ENCODE measurements at places on chromosomes 1 and 21.

GRCh38 chr1:58763214-58763613 is 20.6 kb downstream of the JUN start:
- DNase-seq, result no peak

GRCh38 chr1:175254190-175254589 is 61.6 kb upstream of the KIAA0040 start:
- DNase-seq, result no peak

- DNase-seq, result no peak
Measured at GRCh38 chr1:18145851-18146618, 38.4 kb downstream of the IGSF21 start.

DNA sequence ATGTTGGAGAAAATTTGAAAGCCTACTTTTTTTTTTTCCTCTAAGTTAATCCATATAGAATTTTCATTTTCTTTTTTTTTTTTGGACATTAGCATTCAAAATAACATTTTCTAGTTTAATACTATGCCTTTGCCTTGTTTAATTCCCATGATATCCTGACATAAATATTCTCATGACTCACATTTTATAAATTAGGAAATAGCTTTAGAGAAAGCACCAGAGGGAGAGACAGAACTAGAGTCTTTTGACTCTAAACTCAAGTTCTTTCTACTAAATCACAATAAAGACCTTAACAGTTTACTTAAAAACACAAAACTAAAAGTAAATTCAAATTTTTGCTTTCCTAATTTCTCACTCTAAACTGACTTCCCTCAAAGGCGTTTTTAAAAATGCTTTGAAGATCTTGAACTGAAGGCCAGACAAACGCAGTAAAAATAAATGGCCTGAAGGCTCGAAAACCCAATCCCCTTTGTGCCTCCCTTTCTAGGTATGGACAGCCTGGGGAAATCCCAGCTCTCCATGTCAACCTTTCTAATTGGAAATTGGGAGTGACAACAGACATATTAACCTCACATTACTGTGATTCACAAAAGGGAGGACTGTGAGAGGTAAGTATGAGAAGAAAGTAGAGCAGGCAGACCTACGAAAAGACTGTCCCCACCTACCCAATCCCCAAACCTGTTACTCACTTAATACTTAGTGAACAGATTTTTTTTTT is 104.6 kb downstream of the ENAH start:
- DNase-seq, result no peak

DNA sequence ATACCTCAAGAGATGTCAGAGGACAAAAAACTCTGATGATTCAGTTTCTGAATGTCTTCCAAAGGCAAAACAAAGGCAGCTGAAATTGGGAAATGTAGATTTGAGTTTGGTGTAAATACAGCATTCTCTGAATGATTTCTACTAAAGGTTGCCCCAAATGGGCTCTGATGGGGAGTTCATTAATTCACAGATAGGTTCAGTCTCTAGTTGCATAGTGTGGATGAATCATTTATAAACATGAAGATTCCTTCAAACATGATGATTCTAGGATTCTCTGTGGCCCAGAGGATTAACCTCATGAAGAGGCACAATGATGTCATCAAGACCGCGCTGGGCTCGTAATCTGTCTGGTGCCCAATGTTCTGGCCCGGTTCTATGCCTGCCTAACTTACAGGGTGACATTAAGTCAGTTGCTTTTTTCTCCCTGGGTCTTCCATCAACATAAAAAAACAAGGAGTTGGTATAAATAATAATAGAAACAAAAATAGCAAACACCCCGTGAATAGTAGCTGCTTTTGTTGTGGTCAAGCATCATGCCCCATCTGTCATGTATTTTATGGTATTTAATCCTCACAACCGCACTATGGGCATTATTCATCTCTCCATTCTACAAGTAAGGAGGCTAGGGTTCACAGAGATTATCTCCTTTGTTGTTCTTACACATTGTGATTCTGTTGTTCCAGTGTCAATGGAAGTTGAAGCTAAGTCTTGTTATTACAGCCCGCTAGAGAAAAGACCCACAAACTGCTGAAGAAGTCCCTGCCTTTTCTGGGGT is 509.6 kb upstream of the USP24 start:
- DNase-seq, result no peak

GRCh38 chr1:65308781-65309303 is 501 bp upstream of the DNAJC6 start:
- DNase-seq, result no peak

- no peak for DNase-seq
Measured at GRCh38 chr1:111802984-111803383, 47.3 kb downstream of the DDX20 start.

DNA sequence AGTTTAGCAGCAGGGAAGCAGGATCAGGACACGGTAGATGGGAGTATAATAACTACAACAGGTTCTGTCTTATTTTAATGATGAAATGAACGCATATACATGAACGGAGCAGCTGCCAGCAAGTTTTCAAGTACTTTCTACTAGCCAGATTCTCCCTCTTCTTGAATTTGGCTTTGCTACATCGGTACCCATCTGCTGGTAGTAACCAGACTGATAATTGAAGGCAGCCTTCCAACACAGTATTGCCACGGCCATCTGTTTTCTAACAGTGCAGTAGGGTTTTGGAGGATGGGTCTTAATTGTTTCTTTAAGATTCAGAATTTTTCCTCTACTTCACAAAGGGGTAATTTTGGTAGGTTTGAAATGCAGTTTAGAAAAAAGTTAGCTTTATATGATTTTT is 33.4 kb downstream of the CENPF start:
- DNase-seq, result no peak

GRCh38 chr1:241532864-241533263 is 686 bp downstream of the KMO start:
- no peak for DNase-seq

GRCh38 chr21:27108228-27108627 is 141.3 kb upstream of the ADAMTS5 start:
- DNase-seq, result no peak

GRCh38 chr1:34829250-34829649 is 30.3 kb downstream of the SMIM12 start:
- no peak for DNase-seq

DNA sequence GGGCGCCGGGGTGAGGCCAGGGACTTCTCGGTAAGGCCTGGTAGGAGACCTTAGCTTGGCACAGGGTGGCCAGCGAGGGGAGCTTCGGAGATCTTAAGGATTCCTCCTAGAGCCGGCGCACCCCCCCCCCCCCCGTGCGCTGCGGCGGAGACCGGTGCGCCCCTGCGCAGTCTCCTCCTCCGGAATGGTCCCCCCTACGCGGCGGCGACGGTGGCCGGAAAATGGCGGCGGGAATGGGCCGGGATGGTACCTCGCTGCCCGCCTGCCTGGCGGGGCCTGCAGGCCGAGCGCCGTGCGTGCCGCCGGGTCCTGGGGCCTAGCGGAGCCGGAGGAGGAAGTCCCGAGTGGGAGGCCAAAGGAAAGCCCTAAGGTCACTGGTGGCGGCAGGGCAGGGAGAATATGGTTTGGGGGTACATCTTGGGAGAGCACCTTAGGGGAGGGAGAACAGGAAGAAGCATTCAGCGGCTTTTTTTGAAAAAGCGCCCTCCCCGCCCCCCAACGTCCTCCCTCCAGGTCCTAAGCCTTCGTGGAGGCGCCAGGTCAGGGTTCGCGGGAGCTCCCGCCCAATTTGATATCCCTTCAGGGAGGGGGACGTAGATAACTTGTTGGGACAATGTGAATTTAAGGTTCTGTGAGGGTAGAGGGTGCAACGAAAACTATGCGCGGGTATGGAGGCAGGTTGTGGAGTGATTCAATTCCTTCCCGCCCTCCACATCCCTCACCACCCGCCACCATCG is 429 bp downstream of the SRRM1 start:
- peak; percentile 31 for DNase-seq

GRCh38 chr1:8139941-8140340 is 113.8 kb upstream of the ERRFI1 start:
- DNase-seq, result no peak

DNA sequence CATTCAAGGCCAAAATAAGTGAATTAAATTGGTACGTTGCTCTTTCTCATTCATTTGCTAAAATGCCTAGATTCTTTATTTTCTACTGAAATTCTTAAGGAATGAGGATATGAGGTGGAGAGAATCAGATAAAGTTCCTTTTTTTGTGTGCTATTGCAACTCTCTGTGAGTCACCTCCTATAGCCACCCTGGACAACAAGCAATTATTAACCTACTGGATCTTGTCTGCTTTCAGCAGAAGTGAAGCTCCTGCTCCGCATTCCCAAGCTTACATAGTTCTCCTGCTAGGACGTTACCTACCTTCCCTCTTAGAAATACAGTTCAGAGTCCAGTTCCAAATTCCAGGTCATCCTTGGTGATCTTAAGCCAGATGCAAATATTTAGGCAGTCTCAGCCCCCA is 4.8 kb upstream of the KCNJ6 start:
- no peak for DNase-seq

GRCh38 chr1:107147843-107148242 is 7.0 kb downstream of the NTNG1 start:
- DNase-seq, result no peak

DNA sequence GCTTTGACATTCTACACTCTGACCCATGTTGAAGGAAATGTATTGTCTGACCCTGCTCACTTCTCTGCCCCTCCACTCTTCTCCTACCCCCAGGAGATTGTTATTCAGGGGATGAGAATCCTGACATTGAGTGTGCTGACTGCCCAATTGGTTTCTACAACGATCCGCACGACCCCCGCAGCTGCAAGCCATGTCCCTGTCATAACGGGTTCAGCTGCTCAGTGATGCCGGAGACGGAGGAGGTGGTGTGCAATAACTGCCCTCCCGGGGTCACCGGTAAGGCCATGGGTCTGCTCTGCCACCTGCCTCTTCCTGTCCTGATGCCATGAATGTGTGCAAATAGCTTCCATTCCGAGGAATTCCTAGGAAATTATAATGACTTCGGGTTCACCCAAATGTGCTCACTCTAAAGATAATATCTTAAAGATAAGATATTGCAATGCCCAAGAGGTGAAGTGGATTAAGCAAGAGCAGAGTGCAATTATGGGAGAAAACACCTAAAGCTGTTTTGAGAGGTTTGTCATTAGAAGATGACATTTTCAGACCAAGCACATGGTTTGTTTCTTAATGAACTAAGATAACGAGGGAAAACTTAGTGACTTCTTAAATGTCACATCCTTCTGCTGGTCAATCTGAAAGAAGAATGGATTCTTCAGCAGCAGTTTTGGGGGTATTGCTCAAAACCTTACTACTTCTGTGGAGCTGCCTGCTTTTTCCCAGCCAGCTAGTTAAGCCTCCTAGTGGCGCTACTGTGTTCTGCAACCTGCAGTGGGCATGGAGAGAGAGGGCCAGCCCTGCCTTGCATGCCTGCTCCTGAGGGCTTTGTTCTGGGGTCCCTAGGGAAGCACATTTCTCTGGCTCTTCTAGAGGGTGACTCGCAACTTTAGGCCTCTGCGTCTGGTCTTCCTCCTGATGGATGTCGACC is 41.6 kb downstream of the LAMC2 start:
- DNase-seq, result peak; percentile 50

- DNase-seq, result peak; percentile 9
Measured at GRCh38 chr1:87450615-87451209, 122.0 kb downstream of the LMO4 start.

DNA sequence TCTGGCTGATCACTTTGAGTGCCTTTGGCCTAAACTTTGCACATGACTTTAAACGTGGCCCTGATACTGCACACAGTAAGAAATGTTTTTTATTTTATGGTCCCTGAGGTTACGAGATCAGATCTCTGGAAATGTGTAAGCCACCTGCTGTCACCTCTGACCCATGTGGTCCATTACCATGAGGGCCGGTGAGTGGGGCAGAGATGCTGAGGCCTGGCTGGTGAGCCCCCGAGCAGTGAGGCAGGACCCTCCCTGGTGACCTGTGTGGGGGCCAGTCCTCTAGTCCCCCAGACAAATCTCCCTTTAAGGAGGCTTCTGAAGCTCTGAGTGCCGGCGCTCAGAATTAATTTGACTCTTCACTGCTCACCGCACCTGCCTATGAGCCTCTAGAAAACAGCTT is 12.4 kb downstream of the TFF3 start:
- DNase-seq, result no peak

DNA sequence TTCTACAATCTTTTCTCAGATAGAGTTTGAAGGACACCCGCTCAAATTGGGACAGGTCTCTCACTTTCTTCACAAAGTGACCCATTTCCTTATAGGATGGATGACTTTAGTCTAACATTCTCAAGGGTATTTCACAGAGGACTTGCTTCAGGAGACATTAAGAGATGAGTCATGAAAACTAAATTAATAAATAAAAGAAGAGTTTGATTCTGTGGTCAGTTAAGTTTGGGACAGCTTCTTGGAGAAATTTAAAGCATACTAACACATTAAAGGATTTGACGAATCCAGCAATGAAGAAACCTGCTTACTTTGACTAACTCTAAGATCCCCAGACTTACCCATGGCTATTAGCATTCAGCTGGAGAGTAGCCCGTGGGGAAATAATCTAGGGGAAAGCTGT is 95.6 kb upstream of the RAB3GAP2 start:
- no peak for DNase-seq

DNA sequence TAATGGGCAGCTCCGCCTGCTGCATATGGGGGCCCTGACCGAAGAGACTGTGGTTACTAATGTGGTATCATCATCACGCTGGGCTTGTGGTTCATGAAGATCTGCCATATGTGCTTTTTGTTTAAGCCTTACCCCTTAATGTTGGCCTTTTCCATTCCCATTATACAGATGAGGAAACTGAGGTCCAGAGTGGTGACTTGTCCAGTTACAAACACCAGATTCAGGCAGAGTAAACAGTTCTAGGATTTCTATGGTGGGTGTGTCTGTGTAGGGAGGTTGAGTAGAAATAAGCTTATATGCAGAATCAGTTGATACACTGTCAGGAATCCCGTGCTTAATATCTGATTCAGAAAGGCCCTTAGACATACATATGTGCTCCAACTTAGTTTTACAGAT is 691 bp downstream of the UTP11 start:
- DNase-seq, result no peak

DNA sequence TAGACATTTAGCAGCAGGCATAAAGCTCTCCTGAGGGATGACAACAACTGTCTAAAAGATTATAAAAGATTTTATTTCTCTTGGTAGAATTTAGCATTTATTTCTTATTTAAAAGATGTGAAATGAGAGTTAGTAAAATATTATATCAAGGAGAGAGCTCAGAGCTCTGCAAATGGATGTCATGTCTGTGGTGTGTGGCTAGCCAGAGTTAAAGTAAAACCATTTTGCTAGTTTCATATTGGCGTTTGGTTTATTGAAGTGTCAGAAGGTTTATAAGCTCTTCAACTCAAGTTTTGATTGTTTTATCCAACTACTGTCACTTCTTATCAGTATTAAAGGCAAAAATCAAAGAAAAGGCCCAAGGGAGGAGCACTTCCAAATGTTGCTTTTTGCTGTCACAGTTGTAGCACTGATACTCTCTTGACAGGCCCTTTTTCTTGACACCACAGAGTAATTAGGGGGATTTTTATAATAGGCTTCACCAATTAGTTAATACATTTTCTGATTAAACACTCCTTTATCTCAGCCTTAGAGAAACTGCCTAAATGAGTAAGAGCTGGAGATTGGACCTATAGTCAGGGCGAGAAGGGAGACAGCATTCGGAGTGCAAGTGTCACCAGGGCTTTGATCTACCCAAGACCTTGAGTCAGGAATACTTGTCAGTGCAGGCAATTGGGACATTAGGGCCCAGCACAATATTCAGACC is 233.9 kb downstream of the PTBP2 start:
- no peak for DNase-seq

Data from activated CD4-positive, alpha-beta T cell treated with anti-CD3 and anti-CD28 coated beads, Interleukin-2, amount 10 ng/mL, durations not matched to agents 7 days and 5 days (primary cell).